CD4-positive, alpha-beta T cell treated with Interleukin-17A for 1 hour (primary cell): ENCODE measurements at places on chromosomes 6 and 20.

DNA sequence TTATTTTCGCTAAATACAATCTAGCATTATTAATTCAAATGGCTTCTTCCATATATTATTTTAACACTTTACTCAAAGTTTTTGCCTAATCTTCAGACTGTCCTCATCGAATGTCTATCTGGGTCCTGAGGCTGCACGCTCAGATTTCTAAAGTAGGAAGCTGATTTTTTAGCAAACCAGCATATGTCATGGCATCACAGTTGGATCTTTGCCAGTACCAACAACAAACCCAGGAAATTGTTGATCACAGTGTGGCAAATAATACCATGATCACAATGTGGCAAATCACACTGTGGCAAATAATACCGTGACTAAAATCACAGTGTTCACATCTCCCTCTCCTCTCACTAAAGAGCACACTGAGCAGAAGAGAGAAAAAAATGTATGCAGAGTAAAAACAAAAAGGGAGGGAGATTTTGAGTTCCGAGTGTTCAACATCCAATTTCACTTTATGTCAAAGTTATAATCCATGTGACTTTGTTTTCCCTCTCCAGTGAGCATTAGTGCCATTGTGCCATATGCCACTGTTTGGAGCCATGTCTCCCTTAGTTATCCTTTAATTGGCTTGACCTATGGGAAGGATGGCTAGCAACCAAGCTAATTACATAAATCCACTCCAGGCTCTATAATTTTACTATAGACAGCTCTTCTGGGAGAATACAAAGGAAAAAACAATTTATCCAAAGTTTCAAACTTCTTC, 1059.6 kb downstream of the HACE1 start:
- no peak for DNase-seq

DNA sequence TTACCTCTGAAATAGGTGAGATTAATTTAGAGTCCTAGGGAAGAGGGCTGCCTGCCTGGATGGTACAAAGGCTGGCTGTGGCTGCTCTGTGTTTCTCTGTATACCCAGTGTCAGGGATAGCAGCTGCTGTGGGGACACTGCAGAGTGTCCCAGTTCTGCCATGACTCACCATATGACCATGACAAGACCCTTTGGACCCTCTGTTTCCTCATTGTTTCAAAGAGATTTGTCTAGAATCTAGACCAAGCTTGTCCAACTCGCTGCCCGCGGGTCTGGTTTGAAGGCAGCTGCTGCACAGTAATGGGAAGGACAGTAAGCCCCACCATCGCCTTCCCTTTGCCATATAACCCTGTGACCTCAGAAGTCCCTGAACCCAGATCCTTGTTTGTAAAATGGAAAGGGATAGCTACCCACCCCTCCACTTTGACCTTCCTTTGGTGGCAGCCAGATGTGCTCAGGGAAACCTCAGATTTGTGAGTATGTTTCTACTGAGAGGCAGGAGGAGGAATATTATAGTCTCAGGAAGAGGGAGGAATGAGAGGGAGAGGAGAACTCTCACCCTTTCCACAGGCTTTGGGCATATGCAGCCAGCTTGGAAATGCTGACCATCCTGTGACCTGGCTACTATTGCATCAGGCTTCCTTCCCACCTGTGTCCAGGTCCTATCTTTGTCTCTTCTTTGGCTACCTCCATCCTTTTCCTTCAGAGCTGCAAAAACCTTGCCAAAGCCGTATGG, 14.0 kb downstream of the PLCG1 start:
- DNase-seq = no peak

DNA sequence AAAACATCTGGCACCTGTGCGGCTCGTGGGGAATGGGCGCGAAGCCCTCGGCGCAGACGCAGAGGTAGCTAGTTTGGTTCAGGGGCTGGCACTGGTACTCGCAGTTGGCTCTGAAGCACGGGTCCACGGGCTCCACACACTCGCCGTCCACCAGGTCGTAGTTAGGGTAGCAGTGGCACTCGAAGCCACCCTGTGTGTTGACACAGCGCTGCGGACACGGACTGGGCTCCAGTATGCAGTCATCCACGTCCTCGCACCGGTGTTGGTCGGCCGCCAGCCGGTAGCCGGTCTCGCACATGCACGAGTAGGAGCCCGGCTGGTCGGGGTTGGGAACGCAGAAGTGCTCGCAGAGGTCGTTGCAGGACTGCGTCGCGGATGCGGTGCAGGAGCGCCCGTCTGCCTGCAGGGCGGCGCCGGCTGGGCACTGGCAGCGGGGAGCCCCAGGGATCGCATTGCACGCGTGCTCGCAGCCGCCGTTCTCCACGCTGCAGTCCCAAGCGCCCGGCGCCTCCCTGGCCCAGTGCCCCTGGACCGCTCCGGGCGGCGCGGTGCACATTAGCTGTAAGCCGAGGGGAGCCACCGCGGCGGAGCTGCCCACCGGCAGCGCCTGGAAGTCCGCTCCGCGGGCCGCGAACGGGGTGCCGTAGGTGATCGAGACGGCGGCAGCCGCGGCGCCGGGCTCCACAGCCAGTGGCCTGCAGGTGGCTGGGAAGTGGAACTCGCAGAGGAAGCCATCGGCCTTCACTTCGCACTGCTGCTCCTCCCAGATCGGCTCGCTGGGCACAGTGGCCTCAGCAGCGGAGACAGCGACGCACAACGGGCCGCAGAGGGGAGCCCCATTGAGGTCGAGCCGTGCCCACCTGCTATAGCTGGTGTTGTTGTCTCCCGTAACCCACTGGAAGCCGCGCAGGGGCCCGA, 930 bp downstream of the THBD start:
- DNase-seq = peak; percentile 7

DNA sequence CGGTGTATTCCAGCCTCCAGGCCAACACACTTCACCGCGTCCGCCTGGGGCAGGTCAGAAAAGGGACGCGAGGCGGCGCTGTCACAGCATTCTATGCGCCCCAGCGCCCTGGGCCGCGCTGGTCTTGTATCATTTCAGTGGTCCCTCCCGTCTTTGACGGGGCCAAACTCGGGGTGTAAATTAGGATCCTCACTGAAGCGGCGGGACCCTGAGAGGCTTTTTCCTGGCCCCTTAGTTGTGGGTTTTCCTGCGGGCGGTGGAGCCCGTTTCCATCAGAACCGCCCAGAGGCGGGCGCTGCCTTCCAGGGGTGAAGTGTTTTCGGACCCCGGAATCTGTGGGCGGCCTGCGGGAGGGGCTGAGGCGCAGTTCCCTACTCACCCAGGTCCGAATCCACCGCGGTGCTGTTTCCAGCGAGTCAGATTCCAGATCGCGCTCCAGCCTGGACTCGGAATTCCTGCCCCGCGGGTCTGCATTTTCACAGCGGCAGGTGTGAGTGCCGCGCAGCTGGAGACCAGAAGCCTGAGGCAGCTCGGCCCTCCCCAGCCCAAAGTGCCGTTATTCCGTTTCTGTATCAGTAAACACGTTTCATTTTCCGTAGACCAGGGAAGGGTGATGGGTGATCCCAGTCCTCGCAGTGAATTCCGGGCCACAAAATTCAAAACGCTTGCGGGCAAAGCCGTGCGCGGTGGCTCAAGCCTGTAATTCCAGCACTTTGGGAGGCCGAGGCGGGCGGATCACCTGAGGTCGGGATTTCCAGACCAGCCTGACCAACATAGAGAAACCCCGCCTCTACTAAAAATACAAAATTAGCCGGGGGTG, 3.9 kb upstream of the MICB start:
- DNase-seq = peak; percentile 78

DNA sequence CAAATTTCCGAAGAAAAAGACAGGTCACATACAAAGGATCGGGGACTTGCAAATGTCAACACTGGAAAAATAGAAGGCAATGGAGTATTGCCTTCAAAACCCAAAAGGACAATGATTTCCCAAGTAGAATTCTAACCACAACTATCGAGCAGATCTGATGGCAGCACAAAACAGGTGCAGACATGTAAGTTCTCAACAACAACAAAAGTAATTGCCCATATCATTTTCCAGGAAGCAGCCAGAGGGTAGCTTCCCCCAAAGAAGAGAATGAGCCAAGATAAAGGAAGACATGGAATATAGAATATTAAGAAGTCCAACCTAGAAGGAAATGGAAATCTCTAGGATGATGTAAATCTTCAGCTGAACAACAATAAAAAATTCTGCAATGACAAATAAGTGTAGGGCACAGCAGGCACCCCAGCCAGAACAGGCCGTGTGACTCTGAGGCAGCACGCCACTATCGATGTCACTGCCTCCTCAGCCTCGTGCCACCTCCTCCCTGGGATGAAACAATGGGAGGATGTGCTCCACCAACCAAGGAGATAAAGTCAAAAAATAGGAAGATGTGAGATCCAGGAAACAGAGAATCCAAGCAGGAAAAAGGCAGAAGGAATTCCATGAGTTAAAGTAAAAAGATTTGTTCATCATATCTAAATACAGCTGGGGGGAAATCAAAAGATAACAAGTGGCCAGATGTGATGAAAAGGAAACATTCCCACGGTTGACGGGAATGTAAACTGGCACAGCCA, 34.1 kb downstream of the SERPINB1 start:
- DNase-seq = no peak

- no peak for DNase-seq
Measured at GRCh38 chr20:50378170-50379000, 131.8 kb upstream of the PTPN1 start.

GRCh38 chr6:107811591-107812218, 12.4 kb downstream of the SCML4 start:
- no peak for DNase-seq

- DNase-seq = no peak
Measured at GRCh38 chr20:33687993-33688937, 2.1 kb upstream of the E2F1 start.

DNA sequence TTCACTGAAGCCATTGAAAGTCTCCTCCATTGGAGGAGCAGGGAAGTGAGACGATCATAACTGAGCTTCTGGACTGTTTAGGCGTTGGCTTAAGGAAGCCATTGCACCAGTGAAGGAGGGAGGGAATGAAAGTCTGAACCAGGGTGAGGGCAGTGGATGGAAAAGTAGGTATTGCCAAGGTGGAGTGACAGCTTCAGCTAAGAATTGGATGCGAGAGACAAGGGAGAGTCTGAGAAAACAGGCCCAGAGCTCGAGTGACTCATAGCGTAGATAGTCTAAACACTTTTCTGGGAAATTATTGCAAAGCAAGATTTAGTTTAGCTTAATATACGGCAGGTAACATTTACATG, 4.5 kb downstream of the DSP start:
- no peak for DNase-seq

DNA sequence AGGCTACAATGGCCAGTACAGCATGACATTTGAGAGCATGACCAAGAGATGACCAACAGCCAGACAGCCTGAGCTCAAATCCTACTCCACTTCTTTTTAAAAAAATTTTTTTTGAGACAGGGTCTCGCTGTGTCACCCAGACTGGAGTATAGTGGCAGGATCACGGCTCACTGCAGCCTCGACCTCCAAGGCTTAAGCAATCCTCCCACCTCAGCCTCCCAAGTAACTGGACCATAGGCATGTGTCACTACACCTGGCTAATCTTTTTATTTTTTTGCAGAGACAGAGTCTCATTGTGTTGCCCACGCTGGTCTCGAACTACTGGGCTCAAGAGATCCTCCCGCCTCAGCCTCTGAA, 42.9 kb downstream of the NOL4L start:
- DNase-seq = no peak

DNA sequence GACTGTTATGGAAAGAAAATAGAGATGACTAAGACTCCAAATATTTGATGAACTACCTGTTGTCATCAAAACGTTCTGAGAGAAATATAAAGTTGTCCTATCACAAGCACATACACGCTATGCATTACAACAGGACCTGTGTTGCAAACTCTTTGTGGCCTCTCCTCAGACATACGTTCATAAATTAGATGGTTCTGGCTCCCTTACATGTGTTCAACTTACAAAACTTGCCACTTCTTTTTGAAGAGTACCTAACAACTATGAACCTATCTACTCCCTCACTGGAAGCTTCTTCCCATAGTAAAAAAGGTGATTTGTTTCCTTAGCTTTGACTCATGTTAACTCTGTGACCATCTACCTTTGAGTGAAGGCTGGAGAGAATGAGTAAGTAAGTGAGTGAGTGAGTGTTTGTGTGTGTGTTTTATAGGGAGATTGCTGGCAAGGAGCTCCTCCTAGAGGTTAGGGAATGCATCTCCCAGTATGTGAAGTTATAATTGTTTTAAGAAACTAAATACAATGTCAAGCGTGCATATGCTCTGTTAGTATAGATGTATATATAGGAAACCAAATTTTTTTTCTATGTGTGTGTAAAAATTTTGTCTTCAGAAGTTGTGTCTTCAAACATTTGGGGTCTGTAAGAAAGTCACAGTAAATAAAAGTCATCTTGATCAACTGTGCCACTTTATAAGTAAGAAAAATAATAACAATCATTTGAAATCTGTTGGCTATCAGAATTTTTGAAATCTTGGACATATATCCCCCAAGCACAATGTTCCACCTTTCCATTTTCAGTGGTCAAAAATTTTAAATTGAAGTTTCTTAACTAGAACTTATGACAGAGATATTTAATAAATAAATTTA, 1211.1 kb upstream of the GJE1 start:
- no peak for DNase-seq

- DNase-seq = no peak
Measured at GRCh38 chr20:61761453-61762166, 304.1 kb downstream of the TAF4 start.

DNA sequence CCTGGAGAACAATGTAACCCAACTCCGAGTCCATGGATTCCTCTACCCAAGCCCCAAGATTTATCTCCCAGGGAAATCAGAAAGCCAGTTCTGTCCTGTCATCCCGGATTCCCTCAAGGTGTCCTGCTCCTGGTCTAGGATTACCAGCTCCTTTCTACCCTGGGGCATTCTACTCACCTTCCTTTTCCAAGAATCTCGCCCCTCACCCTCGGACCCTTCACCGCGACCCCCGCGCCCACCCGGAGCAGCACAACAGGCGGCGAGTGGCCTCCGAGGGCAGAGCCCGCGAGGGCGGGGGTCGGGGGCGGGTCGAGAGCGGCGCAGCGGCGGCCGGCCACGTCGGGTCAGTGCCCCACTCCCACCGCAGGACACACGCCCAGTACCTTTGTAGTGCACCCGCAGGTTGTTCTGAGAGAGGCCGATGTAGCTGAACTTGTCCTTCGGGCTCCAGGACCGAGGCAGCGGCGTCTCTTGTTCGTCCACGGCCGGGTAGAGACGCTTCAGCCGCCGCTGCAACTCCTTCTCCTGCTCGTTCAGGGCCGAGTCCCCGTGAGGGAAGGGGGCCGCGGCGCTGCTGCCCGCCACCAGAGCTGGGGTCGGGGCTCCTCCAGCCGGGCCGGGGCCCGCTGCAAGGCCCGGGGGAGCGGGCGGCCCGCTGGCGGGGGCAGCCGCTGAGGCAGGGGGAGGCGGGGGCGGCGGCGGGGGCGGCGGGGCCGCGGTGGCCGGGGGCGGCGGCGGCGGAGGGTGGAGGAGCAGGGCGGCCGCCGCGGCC, 897 bp downstream of the RANBP9 start:
- peak; percentile 37 for DNase-seq

DNA sequence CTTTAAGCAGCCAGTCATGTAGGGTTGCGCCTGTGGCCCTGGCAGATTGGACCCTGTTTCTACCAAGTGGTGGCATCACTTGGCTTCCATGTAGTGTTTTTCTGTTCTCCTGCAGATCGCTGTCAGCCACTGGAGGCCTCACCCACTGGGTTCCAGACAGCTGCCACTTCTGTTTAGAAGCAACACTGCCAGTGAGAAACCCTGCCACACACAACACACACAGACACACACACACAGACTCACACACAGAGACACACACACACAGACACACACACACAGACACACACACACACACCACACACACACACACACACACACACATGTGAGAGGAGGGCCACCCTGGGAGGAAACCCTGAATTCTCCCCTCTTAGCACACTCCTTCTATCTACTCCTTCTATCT, 51.8 kb downstream of the UTRN start:
- no peak for DNase-seq
